Hepatic stellate cell (primary cell): ENCODE measurements at places on chromosomes 16 and 17.

GRCh38 chr17:32240750-32241149 lies 24.9 kb upstream of the RHBDL3 start:
- DNase-seq = no peak

- DNase-seq = no peak
These were observed 577.9 kb downstream of the HS3ST4 start for GRCh38 chr16:26269673-26270072.

- peak; percentile 84 for DNase-seq
These were observed 19.0 kb downstream of the SLC7A5 start for GRCh38 chr16:87850009-87851006.

DNA sequence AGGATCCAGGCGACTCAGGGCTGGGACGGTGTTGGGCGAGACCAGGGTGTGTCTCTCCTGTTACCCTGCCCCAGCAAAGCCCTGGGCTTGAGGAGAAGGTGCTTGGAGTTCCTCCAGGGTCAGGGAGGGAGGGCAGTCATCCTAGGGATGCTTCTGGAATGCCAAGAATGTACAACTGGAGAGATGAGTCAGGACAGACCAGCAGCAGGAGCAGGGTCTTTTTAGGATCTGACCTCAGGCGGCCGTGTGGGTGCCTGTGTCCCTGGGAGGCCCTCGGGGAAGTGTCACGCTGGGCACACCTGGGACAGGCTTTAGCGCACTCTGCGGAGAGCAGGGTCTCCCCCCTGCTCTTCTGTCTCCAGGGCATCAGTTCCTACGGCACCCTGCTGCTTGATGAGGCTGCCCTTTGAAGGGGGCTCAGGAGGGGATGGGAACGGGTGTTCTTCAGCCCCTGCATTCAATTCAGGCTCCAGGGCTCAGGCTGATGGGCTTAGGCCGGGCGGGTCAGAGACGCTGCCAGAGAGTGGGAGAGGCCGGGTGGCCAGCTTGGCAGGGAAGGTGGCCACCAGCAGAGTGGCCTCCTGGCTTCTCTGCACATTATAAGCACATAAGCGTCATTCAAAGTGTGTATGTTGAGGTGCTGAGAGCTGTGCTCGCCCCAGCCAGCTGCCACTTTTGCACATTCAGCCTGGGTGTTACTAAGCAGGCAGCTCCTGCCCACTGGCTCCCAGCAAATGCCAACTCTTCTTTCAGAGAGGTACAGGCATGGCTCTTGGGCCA lies 8.4 kb upstream of the MTSS2 start:
- peak; percentile 94 for DNase-seq

DNA sequence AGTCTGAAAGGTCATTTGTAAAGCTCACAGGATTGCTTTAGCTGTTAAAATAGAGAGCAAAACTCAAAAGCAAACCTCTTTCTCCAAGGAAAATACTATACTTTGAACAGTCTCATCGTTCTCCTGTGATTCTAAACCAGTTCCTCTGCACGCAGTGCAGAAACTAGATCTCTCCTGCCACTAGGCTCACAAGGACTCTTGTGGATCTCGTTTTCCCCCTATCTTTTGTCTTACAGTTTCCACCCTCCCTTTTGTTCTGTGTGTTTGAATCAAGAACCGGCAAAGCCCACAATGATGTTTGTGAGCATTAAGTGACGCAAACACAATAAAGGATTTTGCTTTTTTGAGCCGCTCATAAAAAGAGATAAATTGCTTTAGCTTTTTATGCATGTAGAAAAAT lies 1103.5 kb upstream of the RBFOX1 start:
- DNase-seq = no peak

GRCh38 chr16:74297145-74297665 lies 591 bp downstream of the PSMD7 start:
- peak; percentile 44 for DNase-seq

- peak; percentile 71 for DNase-seq
These were observed 113.3 kb downstream of the FTO start for GRCh38 chr16:53817117-53817755.

- DNase-seq = no peak
These were observed 10.3 kb downstream of the ZNF469 start for GRCh38 chr16:88393034-88393433.

GRCh38 chr16:57903656-57904055 lies 67.3 kb downstream of the CNGB1 start:
- DNase-seq = no peak

DNA sequence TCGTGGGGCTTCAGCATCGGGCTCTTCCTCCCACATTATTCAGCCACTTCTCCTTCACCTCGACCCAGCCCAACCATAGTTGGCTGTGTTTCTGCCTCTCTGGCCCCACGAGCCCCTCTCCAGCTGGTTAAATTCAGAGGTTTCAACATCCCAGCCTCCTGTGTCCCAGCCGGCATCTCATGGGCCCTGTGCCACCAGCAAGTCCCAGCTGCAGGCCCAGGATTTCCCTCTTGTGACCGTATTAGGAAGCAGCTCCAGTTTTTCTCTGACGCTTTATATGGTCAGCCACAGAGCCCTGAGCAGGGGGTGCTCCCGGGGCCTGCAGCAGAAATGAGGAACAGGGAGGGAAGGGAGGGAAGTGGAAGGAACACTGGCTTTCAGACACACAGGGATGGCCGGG lies 27.4 kb downstream of the MYH11 start:
- peak; percentile 46 for DNase-seq

GRCh38 chr16:17063201-17064139 lies 407.3 kb downstream of the XYLT1 start:
- no peak for DNase-seq

- DNase-seq = no peak
These were observed 39.6 kb downstream of the WSB1 start for GRCh38 chr17:27333410-27333980.

GRCh38 chr16:51393381-51394005 lies 242.4 kb upstream of the SALL1 start:
- peak; percentile 27 for DNase-seq

GRCh38 chr17:70820276-70820675 lies 650.9 kb downstream of the KCNJ2 start:
- DNase-seq = no peak

- peak; percentile 92 for DNase-seq
These were observed 58.0 kb upstream of the GSE1 start for GRCh38 chr16:85554889-85555718.

- no peak for DNase-seq
These were observed 85.7 kb upstream of the HS3ST2 start for GRCh38 chr16:22728167-22728836.

DNA sequence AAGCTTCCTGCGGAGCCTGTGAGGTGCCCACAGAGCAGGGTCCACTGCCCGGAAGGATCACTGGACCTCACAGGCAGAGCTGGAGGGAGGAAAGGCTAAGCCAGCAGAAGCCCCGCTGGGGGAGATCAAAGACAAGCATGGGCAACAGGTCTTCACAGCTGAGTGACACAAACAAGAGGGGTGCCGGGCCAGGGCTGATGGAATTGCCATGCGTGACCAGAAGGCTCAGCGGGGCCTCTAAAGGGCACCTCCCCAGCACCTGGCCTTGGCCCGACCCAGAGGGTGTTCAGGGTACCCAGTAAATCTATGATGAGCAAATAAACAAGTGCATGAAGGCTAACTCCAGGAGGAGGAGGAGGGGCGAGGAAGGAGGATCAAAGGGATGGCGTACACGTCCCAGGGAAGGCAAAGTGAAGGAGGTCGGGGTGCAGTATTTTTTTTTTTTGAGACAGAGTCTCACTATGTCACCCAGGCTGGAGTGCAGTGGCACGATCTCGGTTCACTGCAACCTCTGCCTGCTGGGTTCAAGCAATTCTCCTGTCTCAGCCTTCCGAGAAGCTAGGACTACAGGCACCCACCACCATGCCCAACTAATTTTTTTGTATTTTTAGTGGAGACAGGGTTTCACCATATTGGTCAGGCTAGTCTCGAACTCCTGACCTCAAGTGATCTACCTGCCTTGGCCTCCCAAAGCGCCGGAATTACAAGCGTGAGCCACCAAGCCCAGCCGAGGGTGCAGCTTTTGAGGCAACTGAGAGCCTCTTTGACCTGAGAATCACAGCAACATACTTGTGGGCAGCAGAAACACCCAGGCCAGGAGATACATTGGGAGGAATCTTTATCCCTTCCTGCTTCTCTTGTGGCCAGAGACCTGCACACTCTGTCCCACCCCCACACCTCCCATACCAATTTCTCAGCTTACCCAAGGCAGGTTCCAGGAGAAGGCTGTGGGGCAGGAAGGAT lies 16.1 kb upstream of the EXOC7 start:
- DNase-seq = no peak

DNA sequence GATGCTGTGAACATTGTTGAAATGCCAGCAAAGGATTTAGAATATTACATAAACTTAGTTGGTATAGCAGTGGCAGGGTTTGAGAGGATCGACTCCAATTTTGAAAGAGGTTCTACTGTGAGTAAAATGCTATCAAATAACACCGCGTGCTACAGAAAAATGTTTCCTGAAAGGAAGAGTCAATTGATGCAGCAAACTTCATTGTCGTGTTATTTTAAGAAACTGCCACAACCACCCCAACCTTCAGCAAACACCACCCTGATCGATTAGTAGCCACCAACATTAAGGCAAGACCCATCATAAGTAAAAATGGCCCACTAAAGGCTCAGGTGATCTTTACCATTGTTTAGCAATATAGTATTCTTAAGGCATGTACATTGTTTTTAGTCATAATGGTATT lies 27.3 kb downstream of the HLF start:
- no peak for DNase-seq

GRCh38 chr16:88585269-88585668 lies 15.1 kb downstream of the ZC3H18 start:
- DNase-seq = no peak

- no peak for DNase-seq
These were observed 83.5 kb upstream of the RPL38 start for GRCh38 chr17:74119965-74120364.

DNA sequence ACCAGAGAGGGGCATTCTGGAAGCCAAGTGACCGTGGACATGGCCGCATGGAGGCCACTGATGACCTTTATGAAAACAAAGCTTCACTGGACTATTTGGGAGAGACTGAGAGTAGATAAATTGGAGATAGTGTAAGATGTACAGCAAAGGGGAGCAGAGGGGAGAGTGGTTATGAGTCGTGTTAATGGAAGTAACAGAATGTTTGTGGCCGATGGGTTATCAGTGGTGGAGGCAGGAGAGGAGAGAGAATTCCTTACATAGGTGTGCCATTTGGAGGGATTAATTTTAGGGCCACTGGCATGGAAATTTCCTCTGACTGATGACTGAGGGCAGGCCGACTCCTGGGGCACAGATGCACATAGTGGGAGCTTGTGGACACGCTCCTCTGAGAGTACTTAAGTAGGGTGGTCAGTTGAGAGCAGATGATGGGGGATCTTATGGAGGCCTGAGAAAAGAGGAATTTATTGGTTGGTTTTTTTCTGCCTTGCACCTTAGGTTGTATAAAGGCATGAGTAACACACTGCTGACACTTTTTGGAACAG lies 19.2 kb downstream of the PRPSAP2 start:
- DNase-seq = peak; percentile 45
